Uterus (tissue), 4 donors: ENCODE measurements at places on chromosomes 11 and 22. TPM values are rescaled to one million over a fixed set of nuclear protein-coding genes. Genes with fewer than 3 reads are reported as not detected.

DNA sequence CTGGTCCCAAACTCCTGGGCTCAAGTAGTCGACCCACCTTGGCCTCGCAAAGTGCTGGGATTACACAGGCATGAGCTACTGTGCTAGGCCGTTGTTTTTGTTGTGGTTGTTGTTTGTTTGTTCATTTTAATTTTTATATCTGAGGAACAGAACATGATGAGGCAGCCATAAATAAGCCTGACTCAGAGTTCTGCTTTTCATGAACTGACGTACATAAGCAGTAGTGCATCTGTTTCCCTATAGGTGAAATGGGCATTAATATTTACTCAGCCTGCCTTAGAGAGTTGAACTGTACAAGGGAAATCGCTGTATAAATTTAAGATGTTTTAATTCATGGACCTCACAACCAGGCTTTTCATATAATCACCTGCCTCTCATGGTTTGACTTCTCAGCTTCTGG is 80.5 kb downstream of the PDHX start:
- no peak for DNase-seq

DNA sequence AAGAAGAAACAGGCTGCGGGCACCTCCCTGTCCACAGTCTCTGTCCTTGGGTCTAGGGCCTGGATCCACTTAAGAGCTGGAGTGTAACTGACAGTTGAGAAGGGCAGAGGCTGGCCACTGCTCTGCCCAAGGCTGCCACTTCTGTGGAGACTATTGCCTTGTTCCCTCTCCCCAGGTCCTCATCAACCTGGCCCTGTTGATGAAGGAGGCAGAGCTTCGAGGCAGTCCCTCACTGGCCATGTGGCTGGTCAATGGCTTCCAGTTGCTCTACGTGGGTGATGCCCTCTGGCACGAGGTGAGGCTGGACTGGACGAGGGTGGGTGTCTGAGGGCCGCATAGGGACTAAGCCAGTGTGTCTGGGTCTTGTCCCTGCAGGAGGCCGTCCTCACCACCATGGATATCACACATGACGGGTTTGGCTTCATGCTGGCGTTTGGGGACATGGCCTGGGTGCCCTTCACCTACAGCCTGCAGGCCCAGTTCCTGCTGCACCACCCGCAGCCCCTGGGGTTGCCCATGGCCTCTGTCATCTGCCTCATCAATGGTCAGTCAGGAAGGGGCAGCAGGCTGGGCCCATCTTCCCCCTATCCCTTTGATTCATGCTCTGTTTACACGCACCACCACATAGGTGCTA is 2.8 kb downstream of the ZNHIT2 start:
- DNase-seq = no peak

The STX3 gene
- 29.5 TPM for total RNA-seq

- peak; percentile 62 for DNase-seq
Observed at GRCh38 chr11:68843703-68844312, 2.1 kb upstream of the CPT1A start.

The KRTAP5-1 gene
- total RNA-seq = not detected

DNA sequence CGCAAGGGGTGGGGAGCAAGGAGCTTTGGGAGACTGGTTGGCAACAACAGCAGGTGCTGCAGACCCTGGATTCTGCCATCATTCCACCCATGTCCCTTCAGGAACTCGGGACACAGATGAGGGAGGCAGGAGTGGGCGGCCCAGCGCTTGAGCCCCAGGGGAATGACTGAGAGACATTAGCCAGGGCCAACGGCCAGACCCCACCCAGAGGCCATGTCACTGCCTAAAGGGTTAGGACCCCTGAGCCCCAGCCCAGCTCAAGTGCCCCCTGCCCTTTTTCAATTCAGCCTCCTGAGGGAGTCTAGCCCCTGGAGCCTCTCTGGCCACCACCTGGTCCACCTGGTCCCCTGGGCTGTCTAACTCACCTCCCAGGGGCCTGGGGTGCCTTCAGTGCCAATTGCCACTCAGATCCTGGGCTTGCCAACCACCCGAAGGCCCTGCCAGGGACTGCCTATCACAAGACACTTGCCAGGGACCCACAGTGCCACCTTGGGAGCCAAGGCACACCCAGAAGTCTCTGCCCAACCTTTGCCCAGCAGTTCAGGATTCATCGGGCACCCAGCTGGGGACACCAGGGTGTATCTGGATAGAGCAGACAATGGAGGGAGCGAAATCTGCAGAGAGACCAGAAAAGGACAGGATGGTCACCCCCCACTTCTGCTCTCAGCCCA is 16.6 kb downstream of the MFNG start:
- DNase-seq = no peak

The C11orf16 gene
- total RNA-seq = not detected
